CD8-positive, alpha-beta memory T cell (primary cell): ENCODE measurements at places on chromosomes 4 and X.
A peak's percentile ranks its signal among the peaks of the same experiment; 100 is the strongest.

GRCh38 chr4:40055511-40055862 is 1.2 kb upstream of the N4BP2 start:
- no peak for DNase-seq
- H3K27ac ChIP-seq, result peak overlapping the region; percentile 83
- no peaks in the 10 kb centered on the region for H3K36me3 ChIP-seq
- peaks cover 21% of the 10 kb centered on the region for H3K4me1 ChIP-seq
- no peaks in the 10 kb centered on the region for H3K27me3 ChIP-seq

- no peak overlapping the region for H3K4me3 ChIP-seq
- H3K4me1 ChIP-seq, result no peaks in the 10 kb centered on the region
- H3K36me3 ChIP-seq, result no peaks in the 10 kb centered on the region
- H3K27me3 ChIP-seq, result no peaks in the 10 kb centered on the region
These were observed 66.5 kb downstream of the SHROOM4 start for GRCh38 chrX:50747471-50747900.

- no peak overlapping the region for H3K4me3 ChIP-seq
- no peaks in the 10 kb centered on the region for H3K4me1 ChIP-seq
- no peaks in the 10 kb centered on the region for H3K36me3 ChIP-seq
These were observed 255.0 kb upstream of the PITX2 start for GRCh38 chr4:110877778-110878370.

GRCh38 chrX:106931831-106932491 is 11.8 kb downstream of the CLDN2 start:
- no peaks in the 10 kb centered on the region for H3K4me1 ChIP-seq
- no peak for DNase-seq
- no peak overlapping the region for H3K27ac ChIP-seq
- no peaks in the 10 kb centered on the region for H3K27me3 ChIP-seq
- no peaks in the 10 kb centered on the region for H3K36me3 ChIP-seq

DNA sequence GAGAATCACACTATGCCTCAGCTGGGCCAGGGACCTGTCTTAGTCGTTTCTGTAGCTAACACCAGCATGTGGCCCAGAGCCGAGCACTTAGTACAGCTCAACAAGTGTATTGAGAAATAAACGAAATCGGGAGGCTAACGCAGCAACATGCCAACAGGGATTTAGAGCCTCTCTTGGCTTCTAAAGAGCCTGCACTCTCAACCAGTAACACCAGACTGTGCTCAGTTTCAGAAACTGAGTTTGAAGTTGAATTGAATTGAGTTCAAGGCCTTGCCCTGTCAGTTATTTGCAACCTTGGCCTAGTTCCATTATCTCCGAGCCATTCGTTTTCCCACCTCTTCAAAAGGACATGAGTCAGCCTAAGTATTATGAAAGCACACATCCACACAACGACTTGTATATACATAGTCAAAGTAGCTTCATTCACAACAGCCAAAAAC is 71.3 kb upstream of the LDB2 start:
- no peak overlapping the region for H3K4me3 ChIP-seq
- DNase-seq, result no peak
- no peaks in the 10 kb centered on the region for H3K4me1 ChIP-seq
- no peak overlapping the region for H3K27ac ChIP-seq
- no peaks in the 10 kb centered on the region for H3K27me3 ChIP-seq

DNA sequence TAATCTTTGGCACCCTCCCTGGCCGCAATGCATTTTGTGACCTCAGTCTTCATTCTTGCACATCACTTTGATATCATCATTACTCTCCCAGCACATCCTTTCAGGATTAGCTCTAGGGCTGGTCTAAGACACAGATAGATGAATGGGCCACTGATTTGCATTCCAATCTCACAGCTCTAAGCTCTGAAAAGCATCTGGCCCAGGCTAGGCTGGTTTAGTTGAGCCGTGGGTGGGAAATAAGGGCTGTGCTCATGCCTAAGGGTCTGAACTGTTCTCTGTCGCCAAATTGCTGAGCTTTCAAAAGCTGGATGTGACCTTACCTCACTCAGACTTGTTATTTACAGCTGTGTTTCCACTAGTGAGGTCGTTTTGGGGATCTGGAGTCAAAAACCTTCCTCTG is 30.0 kb upstream of the SLC9A7 start:
- no peaks in the 10 kb centered on the region for H3K4me1 ChIP-seq
- no peak overlapping the region for H3K4me3 ChIP-seq

DNA sequence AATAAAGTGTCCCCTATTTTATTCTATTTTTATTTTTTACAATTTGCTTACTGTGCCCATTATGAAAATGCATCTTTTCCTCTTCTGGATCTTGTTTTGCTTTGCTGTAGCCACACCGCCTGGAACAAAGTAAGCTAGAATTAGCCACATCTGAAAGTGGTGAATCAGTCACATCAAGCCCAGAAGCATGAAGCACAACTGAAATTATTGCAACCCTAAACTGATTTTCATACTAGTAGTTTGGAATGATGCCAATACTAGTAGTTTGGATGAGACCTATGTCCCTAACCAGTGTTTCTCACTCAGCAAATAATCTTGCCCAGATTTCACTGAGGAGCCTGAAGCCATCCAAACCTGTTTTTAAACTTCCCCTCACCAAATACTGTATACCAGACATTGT is 303.0 kb downstream of the EPHA5 start:
- H3K27me3 ChIP-seq, result no peaks in the 10 kb centered on the region
- H3K4me1 ChIP-seq, result no peaks in the 10 kb centered on the region
- DNase-seq, result no peak
- H3K27ac ChIP-seq, result no peak overlapping the region
- no peaks in the 10 kb centered on the region for H3K36me3 ChIP-seq

GRCh38 chr4:8655411-8656184 is 63.0 kb downstream of the CPZ start:
- H3K4me1 ChIP-seq, result no peaks in the 10 kb centered on the region
- H3K4me3 ChIP-seq, result no peak overlapping the region
- no peaks in the 10 kb centered on the region for H3K27me3 ChIP-seq
- H3K36me3 ChIP-seq, result no peaks in the 10 kb centered on the region
- H3K27ac ChIP-seq, result no peak overlapping the region
- DNase-seq, result no peak

- no peak overlapping the region for H3K27ac ChIP-seq
- H3K36me3 ChIP-seq, result no peaks in the 10 kb centered on the region
These were observed 1427.2 kb downstream of the STIM2 start for GRCh38 chr4:28287831-28288233.

DNA sequence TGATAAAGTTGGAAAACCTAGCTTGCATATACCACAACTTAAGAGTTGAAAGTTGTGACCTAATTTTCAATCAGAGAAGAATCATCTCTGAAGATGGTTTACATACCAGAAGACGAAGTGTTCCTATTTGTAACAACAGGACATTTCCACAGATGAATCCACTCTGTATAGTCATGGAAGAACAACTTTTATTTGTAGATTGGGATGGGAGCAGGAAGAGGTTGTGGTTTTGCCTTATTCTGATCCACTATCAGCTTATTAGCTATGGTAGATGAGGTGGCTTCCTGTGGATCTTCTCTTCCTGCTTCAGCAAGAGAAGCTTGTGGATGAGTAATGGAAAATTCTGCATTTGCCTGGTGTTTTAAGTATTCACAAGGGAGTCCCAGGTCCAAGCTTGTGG is 18.6 kb upstream of the SUPT20HL1 start:
- H3K4me1 ChIP-seq, result no peaks in the 10 kb centered on the region
- H3K27ac ChIP-seq, result no peak overlapping the region
- no peaks in the 10 kb centered on the region for H3K36me3 ChIP-seq

- no peaks in the 10 kb centered on the region for H3K36me3 ChIP-seq
- no peak for DNase-seq
- no peak overlapping the region for H3K27ac ChIP-seq
- H3K4me1 ChIP-seq, result no peaks in the 10 kb centered on the region
- no peaks in the 10 kb centered on the region for H3K27me3 ChIP-seq
These were observed 415.7 kb upstream of the NDST4 start for GRCh38 chr4:115529126-115529525.

GRCh38 chr4:61782133-61782532 is 582.0 kb downstream of the ADGRL3 start:
- no peaks in the 10 kb centered on the region for H3K36me3 ChIP-seq
- DNase-seq, result no peak
- H3K27me3 ChIP-seq, result no peaks in the 10 kb centered on the region
- no peak overlapping the region for H3K27ac ChIP-seq
- no peaks in the 10 kb centered on the region for H3K4me1 ChIP-seq
- no peak overlapping the region for H3K4me3 ChIP-seq

- H3K4me3 ChIP-seq, result no peak overlapping the region
- H3K27me3 ChIP-seq, result no peaks in the 10 kb centered on the region
- H3K27ac ChIP-seq, result no peak overlapping the region
- no peaks in the 10 kb centered on the region for H3K4me1 ChIP-seq
These were observed 103.3 kb downstream of the DCLK2 start for GRCh38 chr4:150181536-150181935.
